ENCODE measurements at places on chromosomes 2 and 18.

- no peak for DNase-seq
Observed at GRCh38 chr2:149365931-149366583, 35.7 kb downstream of the LYPD6 start.

- no peak for DNase-seq
Observed at GRCh38 chr2:68157002-68157401, 686 bp upstream of the PNO1 start.

GRCh38 chr18:28792404-28793086, 615.6 kb upstream of the CDH2 start:
- DNase-seq: no peak

DNA sequence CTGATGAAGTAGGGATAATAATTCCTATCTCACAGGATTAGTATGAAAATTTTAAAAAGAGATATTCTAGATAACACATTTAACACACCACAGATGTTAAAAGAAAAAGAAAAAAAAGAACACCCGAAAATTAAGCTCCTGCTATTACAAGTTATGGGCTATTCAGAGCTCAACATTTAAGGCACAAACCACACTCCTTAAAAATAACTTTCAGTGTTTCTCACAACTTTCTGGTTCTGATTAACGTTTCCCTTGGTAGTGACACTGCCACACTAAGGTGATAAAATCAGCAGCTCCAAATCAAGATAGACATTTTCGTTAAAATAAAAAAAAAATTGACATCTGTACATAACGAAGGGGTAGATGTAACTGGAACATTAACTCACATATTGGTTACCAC, 26.9 kb downstream of the ACVR1C start:
- DNase-seq: no peak

GRCh38 chr2:120937686-120938044, 202.0 kb downstream of the GLI2 start:
- DNase-seq: no peak
